Activated CD4-positive, CD25-positive, alpha-beta regulatory T cell (primary cell): ENCODE measurements at places on chromosomes 2 and 18.

GRCh38 chr18:62637807-62638687 is 77.3 kb upstream of the PHLPP1 start:
- DNase-seq, result peak; percentile 32

DNA sequence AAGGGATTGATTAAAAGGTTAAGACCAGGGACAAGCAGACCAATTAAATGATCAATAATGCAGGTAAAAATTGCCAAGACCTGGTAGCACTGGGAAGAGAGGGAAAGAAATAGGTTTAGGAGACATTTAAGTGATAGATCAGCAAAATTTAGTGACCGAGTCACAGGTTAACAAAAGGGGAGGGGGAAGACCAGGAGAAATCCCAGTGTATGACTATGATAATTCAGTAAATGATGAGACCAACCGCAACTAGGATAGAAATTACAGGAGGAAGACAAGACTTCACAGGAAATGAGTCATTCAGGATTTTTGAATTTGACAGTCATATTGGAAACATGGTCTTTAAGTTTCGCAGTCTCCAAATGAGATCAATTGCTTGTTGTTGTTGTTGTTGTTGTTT is 62.9 kb downstream of the COBLL1 start:
- DNase-seq, result no peak

DNA sequence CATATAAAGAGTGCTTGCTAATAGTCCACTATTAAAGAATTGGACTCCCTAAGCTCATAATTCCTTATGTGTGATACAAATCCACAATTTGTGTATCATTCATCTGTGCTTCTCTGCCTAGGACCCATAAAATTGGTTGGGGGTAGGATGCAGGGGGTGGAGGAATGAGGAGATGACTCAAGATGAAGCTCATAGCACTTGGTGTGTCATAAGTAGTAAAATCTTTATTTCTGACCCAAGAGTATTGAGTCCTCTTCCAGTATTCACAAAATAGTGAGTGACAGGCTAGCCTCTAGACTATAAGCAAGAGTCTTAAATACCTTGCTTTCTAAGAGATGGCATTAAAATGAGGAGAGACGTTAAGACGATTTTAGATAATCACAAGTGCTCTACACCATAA is 390.9 kb upstream of the CDH19 start:
- no peak for DNase-seq

- DNase-seq, result no peak
These were observed 209.9 kb downstream of the TFCP2L1 start for GRCh38 chr2:121075006-121075551.

GRCh38 chr2:122233372-122233771 is 477.9 kb downstream of the TSN start:
- no peak for DNase-seq
